Activated CD4-positive, alpha-beta T cell treated with anti-CD3 and anti-CD28 coated beads, Interleukin-2, Interleukin-6, amounts not matched to agents 100 ng/mL and 50 ng/mL, durations not matched to agents 16 hours and 8 hours (primary cell): ENCODE measurements at places on chromosomes 11 and 22.

- DNase-seq: peak; percentile 11
These were observed 1.7 kb downstream of the CYB5R2 start for GRCh38 chr11:7671347-7672215.

DNA sequence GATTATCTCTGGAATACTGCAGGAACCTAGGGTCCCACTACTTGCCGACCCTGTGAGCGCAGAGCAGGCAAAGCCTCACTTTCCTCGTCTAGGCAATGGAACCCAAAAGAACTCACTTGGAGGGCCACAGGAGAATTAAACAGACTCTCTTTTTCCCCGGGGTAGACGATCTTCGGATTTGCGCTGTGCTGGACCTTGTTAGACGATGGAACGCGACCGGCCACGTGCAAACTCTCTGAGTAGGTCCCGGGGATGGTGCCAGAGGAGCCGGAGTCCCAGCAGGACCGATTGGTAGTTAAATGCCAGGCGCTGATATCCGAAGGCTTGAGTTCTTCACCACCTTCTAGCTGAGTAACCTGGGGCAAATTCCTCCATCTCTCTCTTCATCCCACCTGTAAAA lies 1.0 kb upstream of the SLC1A2 start:
- no peak for DNase-seq

DNA sequence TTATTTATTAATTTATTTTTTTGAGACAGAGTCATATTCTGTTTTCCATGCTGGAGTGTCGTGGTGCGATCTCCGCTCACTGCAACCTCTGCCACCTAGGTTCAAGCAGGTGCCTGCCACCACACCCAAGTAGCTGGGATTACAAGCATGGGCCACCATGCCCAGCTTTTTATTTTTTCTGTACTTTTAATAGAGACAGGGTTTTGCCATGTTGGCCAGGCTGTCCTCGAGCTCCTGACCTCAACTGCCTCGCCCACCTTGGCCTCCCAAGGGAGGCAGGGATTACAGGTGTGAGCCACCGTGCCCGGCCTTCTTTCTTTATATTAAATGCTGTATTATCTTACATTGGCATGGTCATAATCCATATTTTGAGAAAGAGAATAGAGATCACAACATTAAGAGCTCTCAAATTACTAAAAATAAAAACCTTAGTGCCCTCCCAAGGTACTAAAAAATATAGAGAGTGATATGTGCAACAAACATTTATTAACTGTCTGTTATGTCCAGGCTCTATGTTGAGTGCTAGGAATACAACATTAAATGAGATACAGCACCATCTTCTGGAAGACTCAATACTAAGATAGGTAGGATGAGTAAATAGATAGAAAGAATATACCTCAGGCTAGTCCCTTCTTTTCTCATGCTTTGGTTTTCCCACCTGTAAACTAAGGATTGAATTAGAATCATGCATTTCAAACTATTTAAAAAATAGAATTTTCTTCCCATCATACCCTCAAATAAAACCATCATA lies 84.1 kb downstream of the BBOX1 start:
- no peak for DNase-seq

DNA sequence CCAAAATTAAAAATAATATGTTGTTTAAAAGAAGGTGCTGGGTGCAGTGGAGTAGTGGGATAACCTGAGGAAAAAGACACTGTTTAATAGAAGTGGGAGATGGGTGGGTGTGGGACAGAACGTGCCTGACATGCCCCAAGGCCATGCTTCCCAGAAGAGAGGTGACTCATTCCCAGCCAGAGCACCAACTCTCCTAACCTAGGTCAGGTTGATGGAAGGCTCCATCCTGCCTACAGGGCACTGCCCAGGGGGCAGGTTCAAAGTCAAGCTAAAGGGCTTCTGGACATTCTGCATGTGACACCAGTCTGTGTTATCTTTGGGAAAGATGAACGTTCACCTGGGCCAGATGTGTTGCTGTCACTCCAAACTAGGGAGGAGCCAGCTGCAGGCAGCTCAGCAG lies 453.1 kb downstream of the SOX6 start:
- DNase-seq: no peak

GRCh38 chr22:31123292-31123602 lies 481 bp downstream of the INPP5J start:
- DNase-seq: no peak

DNA sequence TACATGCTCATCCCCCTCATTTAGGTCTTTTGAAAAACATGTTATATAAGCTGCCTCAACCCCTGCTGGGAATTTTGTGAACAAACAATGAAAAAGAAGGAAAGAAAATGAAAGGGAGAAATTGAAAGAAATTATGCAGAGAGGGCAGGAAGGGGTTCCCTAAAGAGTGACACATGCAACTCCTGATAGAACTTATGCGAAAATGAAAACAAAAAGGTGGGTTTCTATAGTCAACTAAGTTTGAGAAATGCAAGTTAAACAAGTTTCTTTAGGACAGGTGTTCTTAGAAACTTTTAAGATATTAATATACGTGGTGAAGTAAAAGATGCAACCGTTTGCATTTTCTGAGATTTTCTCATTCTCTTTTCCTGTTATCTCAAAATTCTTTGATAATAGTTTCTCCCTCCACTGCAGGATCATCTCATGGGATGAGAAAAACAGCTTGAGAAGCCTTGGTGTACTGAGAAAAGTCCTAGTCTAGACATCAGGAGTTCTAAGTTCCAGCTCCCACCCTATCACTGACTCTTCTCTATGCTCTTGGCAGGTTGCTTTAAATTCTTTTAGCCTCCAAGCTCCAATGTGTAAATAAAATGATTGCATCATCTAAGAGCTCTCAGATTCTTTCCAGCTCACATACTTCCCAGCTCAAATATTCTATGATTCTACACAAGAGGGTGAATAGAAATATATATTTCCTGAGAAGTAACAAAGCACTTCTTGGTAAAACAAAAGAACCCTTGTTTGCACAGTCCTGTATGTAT lies 109.2 kb downstream of the FAM76B start:
- DNase-seq: no peak

GRCh38 chr11:73306977-73307322 lies 1.1 kb upstream of the ARHGEF17 start:
- DNase-seq: no peak

GRCh38 chr22:26789951-26790350 lies 132.6 kb downstream of the MIAT start:
- no peak for DNase-seq

- DNase-seq: no peak
These were observed 11.8 kb upstream of the SELENOH start for GRCh38 chr11:57729479-57729878.
